ENCODE measurements at places on chromosomes 2 and 18. TPM values are rescaled to one million over a fixed set of nuclear protein-coding genes. Genes with fewer than 3 reads are reported as not detected.

Gene WNT10A
- not detected for total RNA-seq

Gene SALL3
- total RNA-seq = not detected

Gene MOGAT1
- not detected for total RNA-seq

Gene RAPGEF4
- 2.2 TPM for total RNA-seq

Gene CD207
- total RNA-seq = not detected

Gene MERTK
- under 0.01 TPM for total RNA-seq
